Left renal cortex interstitium (tissue), 4 donors: ENCODE measurements at places on chromosomes 1 and 21. TPM values are rescaled to one million over a fixed set of nuclear protein-coding genes. Genes with fewer than 3 reads are reported as not detected.

Gene NCAM2
- polyA plus RNA-seq: 7.2 TPM

Gene SFN
- 1.1 TPM for polyA plus RNA-seq

Gene NUDT4B
- 1.2 TPM for polyA plus RNA-seq

Gene OVAAL
- polyA plus RNA-seq: not detected

Gene RAB7B
- 2.3 TPM for polyA plus RNA-seq

Gene LCE2A
- not detected for polyA plus RNA-seq

Gene CGN
- 48.4 TPM for polyA plus RNA-seq

Gene LEFTY2
- 1.1 TPM for polyA plus RNA-seq

Gene NECTIN4
- polyA plus RNA-seq: 4.2 TPM

Gene ARHGAP29
- polyA plus RNA-seq: 90.1 TPM

Gene KCND3
- polyA plus RNA-seq: 1.3 TPM

Gene KIF17
- 7.1 TPM for polyA plus RNA-seq

Gene HSD3B1
- polyA plus RNA-seq: 1.1 TPM

Gene SH3D21
- 40.8 TPM for polyA plus RNA-seq

Gene CBR3
- 1.6 TPM for polyA plus RNA-seq

Gene KCNJ15
- 228 TPM for polyA plus RNA-seq

Gene TBX15
- 0.30 TPM for polyA plus RNA-seq

Gene FAM3B
- polyA plus RNA-seq: 22.8 TPM

Gene ALX3
- polyA plus RNA-seq: not detected

Gene CDA
- 8.7 TPM for polyA plus RNA-seq

Gene IFNLR1
- 3.9 TPM for polyA plus RNA-seq

Gene TLR5
- polyA plus RNA-seq: 5.2 TPM

Gene PARS2
- 8.9 TPM for polyA plus RNA-seq

Gene TIAM1
- polyA plus RNA-seq: 12.0 TPM

Gene CD34
- 79.5 TPM for polyA plus RNA-seq

Gene PIGR
- 2.2 TPM for polyA plus RNA-seq

Gene HMGCS2
- 86.4 TPM for polyA plus RNA-seq

Gene OR10K2
- not detected for polyA plus RNA-seq

Gene PRMT2
- polyA plus RNA-seq: 134 TPM
